ENCODE measurements at places on chromosomes 3 and 15. TPM values are rescaled to one million over a fixed set of nuclear protein-coding genes. Genes with fewer than 3 reads are reported as not detected.

DNA sequence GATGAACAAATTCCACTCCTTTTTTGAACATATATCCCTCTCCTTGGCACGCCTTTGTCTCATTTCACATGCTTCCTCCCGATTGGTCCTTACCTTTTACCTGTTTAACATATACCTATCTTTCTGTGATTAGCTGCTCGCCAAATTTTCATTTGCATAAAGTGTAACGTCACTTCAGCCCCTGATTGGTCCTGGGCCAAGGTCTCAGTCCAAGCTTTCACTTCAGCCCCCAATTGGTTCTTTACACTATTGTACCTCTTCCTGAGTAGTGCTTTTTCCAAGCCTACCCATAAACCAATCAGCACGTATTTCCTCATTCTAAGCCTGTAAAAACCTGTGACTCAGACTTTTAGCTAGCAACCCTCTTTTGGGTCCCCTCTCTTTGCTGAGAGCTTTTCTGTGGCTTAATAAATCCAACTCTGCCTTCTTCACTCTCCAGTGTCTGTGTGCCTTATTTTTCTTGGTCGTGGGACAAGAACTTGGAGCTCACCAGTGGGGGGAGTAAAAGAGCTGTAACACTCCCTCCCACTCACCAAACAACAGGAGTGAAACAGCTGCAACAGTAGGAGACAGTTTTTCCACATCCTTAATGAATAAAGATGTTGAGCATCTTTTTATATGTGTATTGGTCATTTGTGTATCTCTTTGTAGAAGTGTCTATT lies 584 bp upstream of the XCR1 start:
- DNase-seq, result no peak
- H3K27me3 ChIP-seq, result peaks cover 6% of the 10 kb centered on the region
- H3K36me3 ChIP-seq, result no peaks in the 10 kb centered on the region
- H3K4me3 ChIP-seq, result no peak overlapping the region
- H3K27ac ChIP-seq, result no peak overlapping the region

Gene USP13
- 22.1 TPM for total RNA-seq

Gene WHAMM
- total RNA-seq, result 8.3 TPM

GRCh38 chr3:112346491-112347122 lies 13.7 kb downstream of the CD200 start:
- no peaks in the 10 kb centered on the region for H3K36me3 ChIP-seq
- DNase-seq, result no peak
- no peak overlapping the region for H3K27ac ChIP-seq
- H3K4me3 ChIP-seq, result no peak overlapping the region
- peaks cover 5% of the 10 kb centered on the region for H3K4me1 ChIP-seq

- no peak overlapping the region for H3K4me3 ChIP-seq
- H3K27ac ChIP-seq, result no peak overlapping the region
- no peaks in the 10 kb centered on the region for H3K27me3 ChIP-seq
- DNase-seq, result no peak
These were observed 263.1 kb upstream of the DNAJC19 start for GRCh38 chr3:181252631-181253030.

Gene PP2D1
- total RNA-seq, result not detected

DNA sequence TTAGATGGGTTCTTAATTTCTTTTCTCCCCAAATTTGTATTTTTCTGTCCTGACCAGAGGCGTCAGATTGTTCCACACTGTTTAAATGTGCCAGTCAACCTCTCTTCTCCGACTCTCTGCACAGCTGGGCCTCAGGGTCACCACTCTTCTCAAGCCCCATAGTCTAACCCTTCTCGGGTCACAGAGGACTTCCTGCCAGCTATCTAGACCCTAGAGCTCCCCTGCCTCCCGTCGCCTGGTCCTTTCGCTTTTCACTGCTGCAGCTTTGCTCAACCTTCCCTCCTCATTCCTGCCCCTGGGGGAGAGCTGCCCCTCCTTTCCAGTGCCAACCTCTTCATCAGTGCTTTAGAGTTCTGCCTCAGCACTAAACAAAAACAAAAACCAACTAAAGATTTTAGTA lies 151.7 kb downstream of the ATG7 start:
- DNase-seq, result no peak
- no peak overlapping the region for H3K27ac ChIP-seq
- no peak overlapping the region for H3K4me3 ChIP-seq
- H3K27me3 ChIP-seq, result no peaks in the 10 kb centered on the region
- H3K36me3 ChIP-seq, result no peaks in the 10 kb centered on the region

Gene GPR149
- not detected for total RNA-seq

- H3K36me3 ChIP-seq, result no peaks in the 10 kb centered on the region
- no peak for DNase-seq
- no peak overlapping the region for H3K27ac ChIP-seq
- no peak overlapping the region for H3K4me3 ChIP-seq
These were observed 60.1 kb downstream of the FNDC3B start for GRCh38 chr3:172099495-172099808.

- no peak overlapping the region for H3K4me3 ChIP-seq
- H3K27ac ChIP-seq, result no peak overlapping the region
- H3K27me3 ChIP-seq, result no peaks in the 10 kb centered on the region
- DNase-seq, result no peak
These were observed 11.9 kb upstream of the ALDH1A2 start for GRCh38 chr15:58077427-58077826.

Gene PRKCI
- 8.7 TPM for total RNA-seq

DNA sequence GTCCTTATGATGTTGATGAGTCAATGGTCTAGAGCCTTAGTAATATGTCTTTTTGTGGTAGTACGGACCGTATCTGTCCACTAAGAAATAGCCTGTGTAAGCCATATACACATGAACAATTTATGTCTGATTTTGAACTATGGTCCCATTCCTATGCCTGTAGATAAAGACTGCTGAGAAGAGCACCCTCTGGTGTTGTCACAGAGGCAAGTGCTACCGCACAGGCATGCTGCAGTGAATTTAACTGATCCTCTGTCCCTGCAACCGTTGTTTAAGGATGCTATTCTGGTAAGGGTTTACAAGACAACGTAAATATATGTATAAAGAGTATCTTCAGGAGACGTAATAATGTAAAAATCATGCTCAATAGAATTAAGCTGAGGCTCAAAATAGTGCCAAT lies 170.7 kb downstream of the UBE3A start:
- no peaks in the 10 kb centered on the region for H3K4me1 ChIP-seq
- no peak overlapping the region for H3K27ac ChIP-seq
- H3K27me3 ChIP-seq, result no peaks in the 10 kb centered on the region
- H3K36me3 ChIP-seq, result no peaks in the 10 kb centered on the region
- peak; percentile 46 for DNase-seq

DNA sequence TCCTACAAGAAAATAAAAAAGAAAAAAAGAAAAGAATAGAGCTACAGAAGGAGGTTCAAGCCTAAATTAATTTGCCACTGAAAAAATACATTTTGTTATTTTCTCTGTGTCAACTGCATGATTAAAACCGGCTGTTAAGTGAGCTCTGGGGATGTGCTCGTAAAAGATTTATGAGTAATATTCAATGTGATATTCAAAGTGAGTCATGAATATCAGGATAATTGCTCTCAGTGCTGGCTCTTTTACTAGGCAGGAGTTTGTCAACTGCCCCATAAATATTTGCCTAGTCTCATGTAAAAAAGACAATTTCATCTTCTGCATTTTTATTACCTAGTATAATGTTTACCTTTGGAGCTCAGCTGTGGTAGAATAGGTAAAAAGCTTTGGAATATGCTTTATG lies 78.9 kb downstream of the CDIN1 start:
- no peak overlapping the region for H3K27ac ChIP-seq
- no peak overlapping the region for H3K4me3 ChIP-seq
- no peaks in the 10 kb centered on the region for H3K4me1 ChIP-seq
- no peaks in the 10 kb centered on the region for H3K36me3 ChIP-seq
